ENCODE measurements at places on chromosomes 11 and 22.

DNA sequence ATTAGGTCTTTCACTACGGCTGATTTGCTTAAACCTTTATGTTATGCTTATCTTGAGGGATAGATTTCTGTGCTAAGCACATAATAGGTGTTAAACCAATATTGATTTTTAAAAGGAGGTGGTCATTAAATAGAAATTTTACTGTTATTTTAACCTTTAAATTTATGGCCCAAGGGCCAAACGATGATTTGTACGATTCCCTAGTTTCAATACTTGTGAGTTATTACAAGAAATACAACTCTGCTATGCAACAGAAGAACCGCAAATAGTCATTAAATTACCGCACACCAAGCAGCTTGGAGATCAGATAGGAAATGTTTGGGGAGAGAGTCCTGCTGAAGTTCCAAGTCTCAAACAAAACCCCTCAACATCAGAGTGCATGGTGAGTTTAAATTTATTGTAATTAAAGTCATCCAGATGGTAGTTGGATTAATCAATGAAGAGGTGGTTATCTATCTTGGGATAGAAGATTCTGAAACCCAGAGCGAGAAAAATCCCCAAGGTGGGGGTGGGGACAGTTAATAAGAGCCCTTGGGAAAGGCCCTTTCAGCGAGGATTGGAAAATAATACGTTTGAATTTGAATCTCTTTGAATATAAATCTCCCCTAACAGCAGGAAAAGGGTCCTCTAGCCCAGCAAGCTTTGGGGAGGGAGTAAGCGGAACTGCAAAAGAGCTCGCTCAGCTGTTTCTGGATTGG lies 805 bp upstream of the QSER1 start:
- DNase-seq = no peak

DNA sequence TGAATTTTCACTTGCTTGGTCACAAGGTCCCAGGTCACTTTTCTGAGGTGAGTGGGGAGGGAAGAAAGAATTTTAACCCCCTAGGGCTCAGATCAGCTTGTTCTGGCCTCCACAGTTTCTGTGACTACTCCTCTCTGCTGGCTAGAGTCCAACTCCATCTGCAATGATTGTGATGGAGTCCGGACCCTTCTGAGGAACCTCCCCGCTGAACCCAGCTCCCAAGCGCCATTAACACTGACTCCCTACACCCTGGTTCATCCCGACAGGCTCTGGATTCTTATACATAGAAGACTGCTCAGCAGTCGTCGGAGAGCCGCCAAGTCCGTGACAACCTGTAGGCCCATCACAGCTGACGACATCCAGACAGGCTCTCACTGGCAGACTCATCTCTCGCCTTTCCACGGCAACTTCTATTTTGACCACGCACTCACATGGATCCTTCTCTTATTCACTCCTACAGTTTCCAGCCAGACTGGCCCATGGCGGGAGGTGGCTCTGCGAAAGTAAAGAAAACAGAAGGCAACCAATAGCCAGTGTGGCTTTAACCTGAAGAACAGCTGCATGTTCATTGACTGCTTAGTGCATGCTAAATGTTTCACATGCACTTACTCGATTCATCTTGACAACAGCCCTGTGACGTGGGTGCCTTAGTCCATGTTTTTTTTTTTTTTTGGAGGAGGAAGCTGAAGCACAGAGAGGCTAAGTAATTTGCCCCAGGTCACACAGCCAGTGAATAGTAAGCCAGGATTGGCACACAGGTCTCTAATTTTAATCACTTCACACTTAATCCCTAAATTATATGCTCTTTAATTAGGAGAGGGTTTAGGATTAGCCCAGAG lies 68.0 kb upstream of the PRDM11 start:
- no peak for DNase-seq

DNA sequence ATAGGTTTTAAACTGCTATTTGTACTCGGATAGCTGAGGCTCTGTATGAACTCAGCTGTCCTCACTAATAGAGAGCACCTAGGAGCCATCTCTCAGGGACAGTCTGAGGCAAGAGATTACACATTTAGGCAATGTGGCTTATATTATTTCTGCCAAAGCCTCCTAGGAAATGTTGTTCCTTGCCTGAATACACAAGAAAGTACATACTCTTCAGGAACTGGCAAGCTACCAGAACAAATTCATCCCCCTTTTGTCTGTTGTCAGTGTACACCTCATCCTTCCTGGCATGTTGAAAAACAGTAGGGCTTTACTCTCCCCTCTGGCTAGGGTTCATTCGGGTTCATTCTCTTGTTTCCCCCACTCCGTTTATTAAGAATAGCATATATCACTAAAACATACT lies 615.9 kb upstream of the FAT3 start:
- DNase-seq = no peak

GRCh38 chr22:37559901-37560607 lies at the start of gene CDC42EP1:
TSS of gene CDC42EP1 (plus strand) at chr22:37560480. CDS start at chr22:37566350, 5,870 bp downstream.
- DNase-seq = no peak

- no peak for DNase-seq
Measured at GRCh38 chr11:70423523-70424505, 25.5 kb downstream of the CTTN start.

DNA sequence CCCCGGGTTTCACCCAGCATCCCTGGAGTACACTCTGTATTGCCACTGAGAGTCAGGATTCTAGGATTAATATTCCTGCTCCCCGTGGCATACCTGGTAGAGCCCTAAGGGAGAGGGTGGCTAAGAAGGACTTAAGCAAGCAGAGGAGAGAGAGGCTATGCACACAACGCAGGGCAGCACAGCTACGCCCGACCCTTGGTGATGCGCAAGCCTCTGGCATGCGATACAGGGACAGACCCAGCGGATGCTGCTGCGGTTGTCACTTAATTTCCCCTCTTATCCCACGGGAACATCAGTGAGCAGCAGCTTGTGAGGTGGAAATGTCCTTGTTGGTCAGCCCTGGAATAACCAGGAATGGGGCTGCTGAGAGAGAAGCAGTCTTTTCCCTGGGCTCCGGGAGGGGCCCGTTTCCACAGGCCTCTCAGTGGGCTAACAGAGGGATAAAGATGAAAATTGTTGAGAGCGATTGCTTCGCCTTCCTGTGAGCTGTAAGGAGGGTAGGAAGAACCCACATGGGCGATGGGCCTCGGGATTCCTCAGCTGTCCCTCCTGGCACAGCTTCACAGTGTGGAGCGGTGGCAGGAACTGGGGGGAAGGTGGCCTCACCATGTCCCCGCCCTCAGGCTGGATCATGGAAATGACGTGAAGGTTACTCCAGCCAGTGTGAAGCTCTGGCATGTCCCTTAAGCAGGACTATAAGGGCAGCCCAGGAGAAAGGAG lies 48.4 kb upstream of the RAB1B start:
- no peak for DNase-seq

DNA sequence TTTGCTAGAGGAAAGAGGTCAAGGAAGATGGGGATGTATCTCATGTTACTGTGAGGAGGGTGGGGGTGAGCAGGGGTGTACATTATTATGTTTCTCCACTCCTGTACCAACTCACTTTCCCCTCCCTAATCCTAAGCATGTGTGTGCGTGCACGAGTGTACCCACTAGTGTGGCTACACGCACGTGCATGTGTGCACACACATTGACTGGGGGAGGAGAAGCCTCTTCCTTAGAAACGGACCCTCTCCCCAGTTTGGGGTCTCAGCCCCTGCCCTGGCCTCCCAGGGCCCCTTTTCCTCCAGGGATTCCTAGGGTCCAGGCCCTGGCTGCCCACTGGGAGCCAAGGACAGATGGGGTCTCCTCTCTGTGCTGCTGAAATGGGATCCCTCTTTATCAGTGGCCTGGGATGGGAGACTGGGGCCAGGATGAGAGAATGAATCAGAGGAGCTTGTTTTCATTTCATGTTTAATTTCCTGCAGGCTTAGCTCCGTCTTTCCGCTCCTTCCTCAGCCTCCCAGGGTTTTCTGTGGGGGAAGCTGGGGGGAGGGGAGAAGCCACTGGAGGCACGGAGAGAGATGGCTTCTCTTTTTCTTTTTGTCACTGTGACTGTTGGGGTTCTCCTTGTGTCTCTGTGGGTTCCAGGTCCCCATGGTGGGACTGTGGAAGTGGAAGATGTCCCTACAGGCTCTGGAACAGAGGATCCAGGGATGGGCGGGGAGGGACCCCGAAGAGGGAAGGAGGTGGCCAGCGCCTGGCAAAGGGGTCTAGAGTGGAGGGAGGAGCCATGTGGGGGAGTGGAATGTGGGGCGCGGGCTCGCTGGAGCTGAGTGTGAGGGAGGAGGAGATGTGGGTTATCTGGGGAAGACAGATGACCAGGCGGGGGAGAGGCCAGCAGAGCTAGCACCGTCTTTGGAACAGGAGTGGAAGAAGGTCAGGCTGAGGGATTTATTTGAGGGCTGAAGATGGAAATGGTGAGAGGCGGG lies 40.3 kb downstream of the ALX4 start:
- no peak for DNase-seq

GRCh38 chr11:45995342-45995734 lies 72.9 kb downstream of the LARGE2 start:
- no peak for DNase-seq

DNA sequence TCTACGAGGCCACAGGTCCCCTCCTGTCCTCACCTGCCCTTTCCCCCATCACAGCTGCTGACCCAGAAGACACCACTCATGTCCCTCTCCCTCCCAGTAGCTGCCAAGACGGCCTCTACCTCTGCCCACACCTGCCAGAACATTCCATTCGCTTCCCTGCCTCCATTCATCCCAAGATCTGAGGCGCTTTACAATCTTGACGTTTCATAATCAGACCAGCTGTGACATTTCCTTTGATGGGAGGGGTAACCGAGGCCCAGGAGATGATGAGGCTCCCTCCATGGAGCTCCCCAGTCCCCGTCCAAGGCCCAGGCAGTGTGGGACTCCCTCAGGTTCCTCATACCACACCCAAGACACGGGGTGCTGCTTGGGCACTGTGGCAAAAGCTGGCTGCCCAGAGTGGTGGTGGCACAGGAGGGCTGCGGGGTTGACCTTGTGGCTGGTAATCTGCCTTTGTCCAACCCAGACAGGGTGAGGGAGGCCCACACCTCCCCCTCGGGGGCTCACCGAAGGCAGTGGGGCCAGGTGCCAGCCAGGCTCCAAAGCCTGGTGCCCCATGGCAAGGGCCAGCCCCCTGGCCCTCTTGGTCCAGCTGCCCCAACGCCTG lies 17.3 kb downstream of the PHLDA2 start:
- no peak for DNase-seq

DNA sequence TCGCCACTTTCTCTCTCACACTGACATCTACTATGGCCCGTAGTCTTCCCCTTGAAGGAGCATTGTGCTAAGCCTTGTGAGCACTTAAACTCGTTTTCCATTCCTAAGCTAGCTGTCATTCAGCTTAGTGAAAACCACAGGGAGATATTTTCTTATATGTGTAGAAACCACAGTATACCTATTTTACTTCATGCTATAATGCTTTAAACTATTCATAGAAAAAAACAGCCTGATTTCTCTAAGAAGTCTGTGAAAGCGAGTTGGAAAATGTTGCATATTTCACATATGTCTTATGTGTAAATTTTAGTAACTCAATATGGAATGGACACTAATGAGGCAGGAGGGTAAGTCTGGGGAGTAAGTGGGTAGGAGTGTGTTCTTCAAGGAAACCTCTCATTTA lies 194.3 kb upstream of the CTSC start:
- DNase-seq = no peak

DNA sequence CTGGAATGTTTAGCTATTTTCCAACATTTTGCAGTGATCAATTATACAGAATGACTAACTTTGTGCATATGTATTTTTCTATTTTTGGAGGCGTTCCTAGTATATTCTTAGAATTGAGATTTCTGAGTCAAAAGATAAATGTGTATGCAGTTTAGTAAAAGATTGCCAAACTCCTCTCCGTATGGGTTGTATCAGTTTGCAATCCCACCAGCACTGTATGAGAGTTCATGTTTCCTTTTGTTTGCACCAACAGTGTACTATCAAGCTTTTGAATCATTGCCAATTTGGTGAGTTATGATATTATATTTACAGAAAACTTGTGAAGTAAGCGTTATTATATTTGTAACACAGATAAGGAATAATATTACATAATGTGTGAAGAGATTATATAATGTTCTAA lies 658.7 kb downstream of the JRKL start:
- no peak for DNase-seq
